Thyroid gland (tissue), 4 donors: ENCODE measurements at places on chromosomes 13 and 19. TPM values are rescaled to one million over a fixed set of nuclear protein-coding genes. Genes with fewer than 3 reads are reported as not detected.
A peak's percentile ranks its signal among the peaks of the same experiment; 100 is the strongest.

- DNase-seq = no peak
Measured at GRCh38 chr13:78881054-78881453, 222.1 kb upstream of the OBI1 start.

Gene CLEC4M
- not detected for total RNA-seq

DNA sequence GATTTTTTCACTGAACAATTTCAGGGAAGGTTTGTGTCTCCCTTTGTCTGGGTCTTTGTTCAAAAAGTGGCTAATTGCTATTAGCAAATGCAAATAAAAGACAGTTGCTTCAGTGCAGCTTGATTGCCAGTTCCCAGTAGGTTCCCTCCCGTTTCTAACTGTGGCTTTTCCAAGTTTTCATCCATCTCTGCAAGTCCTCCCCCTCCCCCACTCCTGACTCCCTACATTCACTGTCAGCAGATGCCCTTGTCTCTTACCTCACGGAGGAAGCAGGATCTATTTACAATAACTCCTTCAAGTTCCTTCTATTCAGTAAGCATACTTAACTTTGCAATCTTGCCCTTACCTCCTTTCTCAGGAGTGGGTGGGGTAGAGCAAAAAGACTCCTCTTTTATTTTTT, 55.4 kb upstream of the SCEL start:
- no peak for DNase-seq

GRCh38 chr19:4233282-4233853, 4.0 kb downstream of the EBI3 start:
- peak; percentile 21 for DNase-seq

DNA sequence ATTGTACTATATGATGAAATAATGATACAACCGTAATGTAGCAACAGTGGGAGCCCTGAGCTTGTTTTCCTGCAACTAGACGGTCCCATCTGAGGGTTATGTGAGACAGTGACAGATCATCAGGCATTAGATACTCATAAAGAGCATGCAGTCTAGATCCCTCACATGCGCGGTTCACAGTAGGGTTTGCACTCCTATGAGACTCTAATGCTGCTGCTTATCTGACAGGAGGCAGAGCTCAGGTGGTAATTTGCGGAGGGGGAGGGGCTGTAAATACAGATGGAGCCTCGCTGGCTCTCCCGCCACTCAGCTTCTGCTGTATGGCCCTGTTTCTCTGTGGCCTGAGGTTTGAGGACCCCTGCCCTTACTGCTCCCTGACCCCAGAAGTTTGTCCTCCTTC, 13.7 kb downstream of the EPHX3 start:
- DNase-seq = no peak

- peak; percentile 66 for DNase-seq
Measured at GRCh38 chr19:33406521-33407139, 33.1 kb downstream of the CEBPG start.

DNA sequence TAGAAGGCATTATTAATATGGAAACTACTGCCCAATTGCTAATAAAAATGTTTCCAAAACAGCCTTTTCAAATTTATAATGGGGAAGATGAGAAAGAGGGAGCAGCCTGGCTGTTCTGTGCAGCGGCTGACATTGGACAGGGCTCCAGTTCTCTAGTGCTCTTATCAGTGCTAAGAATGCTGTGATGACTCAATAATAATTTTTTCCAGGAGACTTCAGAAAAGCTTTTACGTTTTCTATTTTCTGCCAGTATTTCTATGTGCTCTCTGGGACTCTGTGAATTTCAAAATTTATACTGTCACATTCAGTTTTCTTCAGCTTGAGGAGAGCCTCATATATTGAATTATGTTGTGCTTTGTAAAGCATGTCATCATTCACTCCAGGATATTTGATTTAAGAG, 209.6 kb downstream of the VWA8 start:
- DNase-seq = peak; percentile 5

DNA sequence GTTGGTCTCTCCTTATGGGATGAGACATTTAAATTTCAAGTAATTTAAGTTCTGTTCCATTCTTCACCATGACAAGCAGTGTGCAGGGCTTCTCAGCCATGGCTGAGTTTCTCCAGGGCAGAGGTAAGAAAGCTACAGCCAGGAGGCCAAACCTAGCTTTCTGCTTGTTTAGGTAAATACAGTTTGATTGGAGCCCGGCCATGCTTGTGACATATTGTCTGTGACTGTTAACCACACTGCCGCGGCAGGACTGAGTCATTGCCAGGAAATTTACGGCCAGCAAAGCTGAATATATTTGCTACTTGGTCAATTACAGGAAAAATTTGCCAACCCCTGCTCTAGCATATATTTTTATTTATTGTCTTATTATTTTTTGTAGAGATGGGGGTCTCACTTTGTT, 10.7 kb downstream of the NLRP8 start:
- DNase-seq = no peak
